RWPE1 (cell line): ENCODE measurements at places on chromosomes 1 and 21.

GRCh38 chr21:34792504-34793089 lies 123.8 kb downstream of the CLIC6 start:
- DNase-seq: no peak

DNA sequence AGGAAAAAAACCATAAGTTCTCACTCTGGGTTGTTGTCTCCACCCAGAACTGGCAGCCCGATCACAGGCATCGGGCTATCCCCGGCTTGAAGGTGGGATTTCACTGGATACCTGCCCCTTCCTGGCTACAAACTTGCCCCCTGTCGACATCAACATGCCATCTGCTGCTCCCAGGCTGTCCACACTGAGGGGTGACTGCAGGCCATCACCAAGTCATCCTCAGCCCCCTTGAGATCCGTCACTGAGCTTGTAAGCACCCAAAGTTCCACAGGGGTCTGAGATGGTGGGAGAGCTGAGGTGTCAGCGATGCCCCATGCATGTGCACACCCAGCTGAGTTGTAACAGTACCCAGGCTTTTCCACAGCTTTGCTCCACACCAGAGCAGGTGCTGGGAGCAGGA lies 211.0 kb downstream of the AMY1C start:
- DNase-seq: no peak

DNA sequence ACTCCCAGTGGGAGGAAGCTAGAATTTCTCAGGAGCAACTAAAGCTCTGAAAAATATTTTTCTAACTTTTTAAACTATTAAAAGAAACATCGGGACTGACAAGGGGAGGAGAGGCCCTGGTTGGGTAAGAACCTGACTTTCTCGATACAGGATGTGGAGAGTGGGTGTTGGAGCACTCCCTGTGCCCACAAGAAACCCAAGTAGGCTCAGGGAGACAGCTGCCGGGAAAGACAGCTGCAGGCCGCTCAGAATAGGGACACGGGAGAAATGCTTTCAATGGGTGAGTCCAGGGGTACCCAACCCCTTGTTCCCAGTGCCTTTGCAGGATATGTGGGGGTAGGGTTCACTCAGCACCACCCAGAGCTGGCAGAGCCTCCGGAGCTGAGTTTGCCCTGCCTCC lies 43.6 kb downstream of the PLEKHA6 start:
- DNase-seq: no peak

GRCh38 chr1:205187420-205187819 lies 24.1 kb downstream of the DSTYK start:
- DNase-seq: no peak
